Muscle of leg (tissue), 16 donors: ENCODE measurements at places on chromosomes 16 and 17. TPM values are rescaled to one million over a fixed set of nuclear protein-coding genes. Genes with fewer than 3 reads are reported as not detected.

The WNK4 gene
- polyA plus RNA-seq = 1.2 TPM

The MPV17L gene
- 2.9 TPM for polyA plus RNA-seq

The ATP2A3 gene
- 4.5 TPM for polyA plus RNA-seq

The LRRC46 gene
- polyA plus RNA-seq = 1.1 TPM

The FASN gene
- polyA plus RNA-seq = 34.2 TPM

The EVPLL gene
- polyA plus RNA-seq = not detected

The PPP1R27 gene
- polyA plus RNA-seq = 26.6 TPM
